Psoas muscle (tissue), 8 donors: ENCODE measurements at places on chromosomes 6 and 20. TPM values are rescaled to one million over a fixed set of nuclear protein-coding genes. Genes with fewer than 3 reads are reported as not detected.

DNA sequence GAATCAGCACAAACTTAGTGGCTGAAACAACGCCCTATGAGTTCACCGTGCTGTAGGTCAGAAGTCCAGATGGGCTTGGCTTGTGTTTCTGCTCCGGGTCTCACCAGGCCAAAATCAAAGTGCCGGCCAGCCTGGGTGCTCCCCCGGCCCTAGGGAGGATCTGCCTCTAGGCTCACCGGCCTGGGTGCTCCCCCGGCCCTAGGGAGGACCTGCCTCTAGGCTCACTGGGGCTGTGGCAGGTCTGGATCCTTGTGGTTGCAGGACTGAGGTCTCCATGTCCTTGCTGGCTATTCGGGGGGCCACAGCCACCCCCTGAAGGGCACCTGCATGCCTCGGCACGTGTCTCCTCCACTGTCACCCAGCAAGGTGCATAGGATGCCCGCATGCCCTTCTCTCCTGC lies 216.3 kb downstream of the TAF4 start:
- H3K4me1 ChIP-seq, result no peaks in the 10 kb centered on the region
- DNase-seq, result peak; percentile 6
- no peak overlapping the region for H3K27ac ChIP-seq
- no peaks in the 10 kb centered on the region for H3K36me3 ChIP-seq

DNA sequence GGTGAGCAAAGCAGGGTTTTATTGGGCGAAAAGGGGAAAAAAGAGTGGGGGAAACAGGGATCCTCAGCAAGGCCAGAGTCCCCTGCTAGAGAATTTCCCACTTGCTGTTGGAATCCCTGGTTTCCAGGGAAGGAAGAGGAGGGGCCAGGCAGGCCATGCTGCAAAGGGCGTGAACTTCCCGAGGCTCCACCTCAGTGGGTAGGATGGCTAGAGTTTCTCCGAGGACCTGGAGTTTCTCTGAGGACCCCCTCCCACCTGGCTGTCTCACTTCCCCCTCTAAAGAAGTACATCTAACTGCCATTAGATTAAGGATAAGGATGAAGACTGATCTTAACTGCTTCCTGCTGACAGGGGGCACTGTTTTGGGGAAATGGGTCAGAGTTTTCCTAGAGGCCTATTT lies 1239.3 kb upstream of the GJE1 start:
- no peak for DNase-seq
- H3K4me1 ChIP-seq, result no peaks in the 10 kb centered on the region
- H3K27ac ChIP-seq, result no peak overlapping the region
- no peak overlapping the region for H3K4me3 ChIP-seq
- H3K27me3 ChIP-seq, result no peaks in the 10 kb centered on the region
- no peaks in the 10 kb centered on the region for H3K36me3 ChIP-seq

DNA sequence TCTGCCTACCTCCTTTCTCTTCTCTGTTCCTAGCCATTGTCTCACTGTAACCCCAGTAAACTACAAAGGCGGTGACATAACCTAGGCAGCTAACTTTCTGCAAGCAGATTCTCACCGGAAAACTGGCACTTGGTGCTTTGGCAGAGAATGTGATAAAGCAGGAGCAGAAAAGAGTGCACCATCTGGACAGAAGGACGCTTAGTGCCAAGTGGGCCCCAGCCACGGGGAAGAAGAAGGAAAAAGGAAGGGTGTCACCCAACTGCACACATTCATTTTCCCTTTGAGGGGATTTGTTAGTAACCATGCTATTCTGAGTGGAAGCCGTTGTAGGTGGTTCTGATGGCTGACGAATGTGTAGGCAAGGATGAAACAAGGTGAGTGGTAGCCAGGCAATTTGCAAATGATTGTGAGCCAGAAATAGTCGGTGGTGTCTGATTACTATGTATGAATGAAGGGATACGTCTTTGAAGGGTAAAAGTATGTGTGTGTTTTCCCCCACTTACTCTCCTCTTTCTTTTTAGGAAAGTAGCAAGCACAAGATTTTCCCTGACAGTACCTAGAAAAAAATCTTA lies 148.3 kb upstream of the STXBP5 start:
- no peak for DNase-seq
- H3K4me1 ChIP-seq, result no peaks in the 10 kb centered on the region
- H3K36me3 ChIP-seq, result no peaks in the 10 kb centered on the region
- no peak overlapping the region for H3K4me3 ChIP-seq
- no peak overlapping the region for H3K27ac ChIP-seq

- peaks cover 24% of the 10 kb centered on the region for H3K36me3 ChIP-seq
- DNase-seq, result no peak
- H3K4me1 ChIP-seq, result peaks cover 4% of the 10 kb centered on the region
- no peak overlapping the region for H3K27ac ChIP-seq
- H3K27me3 ChIP-seq, result no peaks in the 10 kb centered on the region
These were observed 4.9 kb upstream of the ANKRD60 start for GRCh38 chr20:58233393-58233792.

GRCh38 chr6:6694368-6694780 lies 105.9 kb downstream of the LY86 start:
- H3K27me3 ChIP-seq, result peaks cover 1% of the 10 kb centered on the region
- H3K4me3 ChIP-seq, result no peak overlapping the region
- no peaks in the 10 kb centered on the region for H3K36me3 ChIP-seq
- peaks cover 7% of the 10 kb centered on the region for H3K4me1 ChIP-seq

ZSCAN12 gene
- total RNA-seq, result 1.1 TPM

TCF21 gene
- 0.32 TPM for total RNA-seq
